Mucosa of gallbladder (tissue), 1 donor: ENCODE measurements at places on chromosomes 2 and 18.

DNA sequence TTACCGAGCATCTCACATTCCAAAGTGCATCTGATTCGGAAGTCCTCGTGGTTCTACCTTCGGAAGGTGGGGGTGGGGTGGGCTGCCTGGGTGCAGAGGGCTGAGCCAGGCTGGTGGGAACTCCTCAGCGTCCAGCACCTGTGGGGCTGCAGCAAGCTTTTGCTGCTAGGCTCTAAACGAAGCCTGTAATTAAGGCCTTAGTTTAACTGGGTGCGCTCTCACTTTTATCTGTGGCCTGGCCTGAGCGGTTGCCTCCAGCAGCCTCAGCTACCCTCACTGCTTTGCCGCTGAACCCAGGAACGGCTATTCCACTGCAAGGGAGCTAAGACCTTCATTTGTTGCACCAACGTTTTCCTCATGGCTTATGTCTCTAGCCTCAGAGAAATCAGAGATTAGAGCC, 48.4 kb downstream of the TMEM17 start:
- no peak for DNase-seq

DNA sequence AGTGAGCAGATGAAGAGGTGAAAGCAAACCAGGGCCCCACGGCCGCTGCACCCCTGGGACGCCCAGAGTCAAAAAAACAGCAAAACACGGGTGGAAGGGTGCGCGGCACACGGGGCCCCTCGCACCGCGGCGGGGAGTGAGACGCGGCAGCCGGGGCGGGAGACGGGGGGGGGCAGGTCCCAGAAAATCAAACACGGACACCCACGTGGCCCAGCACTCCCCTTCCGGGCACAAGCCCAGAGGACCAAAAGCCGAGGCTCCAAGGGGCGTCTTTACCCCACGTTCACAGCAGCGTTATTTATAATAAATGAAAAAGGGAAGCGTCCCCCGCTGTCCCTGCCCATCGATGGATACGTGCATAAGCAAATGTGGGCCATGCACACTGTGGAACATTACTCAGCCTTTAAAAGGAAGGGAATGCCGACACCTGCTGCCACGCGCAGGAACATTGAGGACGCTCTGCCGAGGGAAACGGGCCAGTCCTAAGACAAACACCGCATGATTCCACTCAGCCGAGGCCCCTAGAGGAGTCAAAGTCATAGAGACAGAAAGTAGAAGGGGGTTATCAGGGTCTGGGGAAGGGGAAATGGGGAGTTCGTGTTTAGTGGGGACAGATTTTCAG, 677 bp upstream of the COPS9 start:
- DNase-seq, result no peak

DNA sequence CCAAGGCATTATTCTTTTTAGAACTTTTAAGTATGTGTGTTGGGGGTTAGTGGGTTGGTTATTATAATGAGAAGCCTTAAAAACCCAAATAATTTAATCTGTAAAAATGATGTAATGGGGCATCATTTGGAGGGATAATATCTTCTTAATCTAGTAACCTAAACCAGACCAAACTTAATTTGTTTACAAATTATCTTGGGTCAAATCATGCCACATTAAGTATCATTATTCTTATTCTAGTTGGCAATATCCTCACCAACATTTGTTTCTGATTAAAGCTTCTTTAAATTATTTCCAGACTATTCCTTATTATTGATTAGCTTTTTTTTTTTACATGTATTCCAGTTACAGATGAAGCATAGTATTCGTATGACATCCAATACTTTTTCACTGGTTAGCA, 85.5 kb upstream of the VWC2L start:
- no peak for DNase-seq

GRCh38 chr2:175233135-175233719, 51.7 kb upstream of the ATP5MC3 start:
- no peak for DNase-seq

GRCh38 chr2:51013079-51013932, 18.6 kb downstream of the NRXN1 start:
- no peak for DNase-seq

DNA sequence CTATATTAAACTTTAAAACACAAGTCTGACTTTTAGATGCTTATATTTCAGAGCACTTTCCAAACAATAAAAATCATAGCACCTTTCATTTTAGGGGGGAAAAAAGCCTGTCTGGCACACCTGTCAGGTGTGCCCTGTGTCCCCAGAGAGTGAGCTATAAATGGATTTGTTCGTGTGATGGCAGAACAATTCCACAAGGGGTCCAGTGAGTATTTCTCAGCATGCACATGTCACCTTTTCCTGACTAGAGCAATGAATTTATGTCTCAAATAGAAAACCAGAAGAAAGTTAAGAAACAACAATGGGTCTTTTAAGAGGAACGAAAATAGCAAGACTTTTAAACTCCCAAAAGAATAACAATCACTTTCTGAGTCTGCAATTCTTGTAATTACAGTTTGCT, 55.9 kb downstream of the ACVR1C start:
- no peak for DNase-seq

- no peak for DNase-seq
These were observed 447.3 kb downstream of the KCNJ3 start for GRCh38 chr2:155145758-155146229.

GRCh38 chr2:127208313-127208712, 11.8 kb downstream of the CYP27C1 start:
- no peak for DNase-seq

DNA sequence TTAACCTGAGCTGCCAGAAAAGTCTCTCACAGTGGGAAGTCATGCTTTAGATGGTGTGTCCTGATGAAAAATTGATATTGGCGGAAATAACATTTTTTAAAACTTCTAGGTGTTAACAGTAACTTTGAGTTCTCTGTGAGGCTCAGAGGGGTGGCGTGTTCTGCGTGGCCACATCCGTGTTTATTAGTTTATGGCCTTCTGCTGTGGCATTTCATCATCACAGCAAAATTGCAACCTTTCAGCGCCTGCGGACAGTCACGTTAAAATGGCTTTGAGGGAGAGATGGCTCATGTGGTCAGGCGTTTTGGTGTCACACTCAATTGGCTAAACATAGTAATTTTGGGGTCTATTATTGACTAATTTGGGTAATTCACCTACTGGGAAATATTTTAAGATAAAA, 42.4 kb downstream of the KLHL29 start:
- DNase-seq, result no peak

- DNase-seq, result peak; percentile 56
These were observed 93.8 kb upstream of the SLC8A1 start for GRCh38 chr2:40545645-40546044.

DNA sequence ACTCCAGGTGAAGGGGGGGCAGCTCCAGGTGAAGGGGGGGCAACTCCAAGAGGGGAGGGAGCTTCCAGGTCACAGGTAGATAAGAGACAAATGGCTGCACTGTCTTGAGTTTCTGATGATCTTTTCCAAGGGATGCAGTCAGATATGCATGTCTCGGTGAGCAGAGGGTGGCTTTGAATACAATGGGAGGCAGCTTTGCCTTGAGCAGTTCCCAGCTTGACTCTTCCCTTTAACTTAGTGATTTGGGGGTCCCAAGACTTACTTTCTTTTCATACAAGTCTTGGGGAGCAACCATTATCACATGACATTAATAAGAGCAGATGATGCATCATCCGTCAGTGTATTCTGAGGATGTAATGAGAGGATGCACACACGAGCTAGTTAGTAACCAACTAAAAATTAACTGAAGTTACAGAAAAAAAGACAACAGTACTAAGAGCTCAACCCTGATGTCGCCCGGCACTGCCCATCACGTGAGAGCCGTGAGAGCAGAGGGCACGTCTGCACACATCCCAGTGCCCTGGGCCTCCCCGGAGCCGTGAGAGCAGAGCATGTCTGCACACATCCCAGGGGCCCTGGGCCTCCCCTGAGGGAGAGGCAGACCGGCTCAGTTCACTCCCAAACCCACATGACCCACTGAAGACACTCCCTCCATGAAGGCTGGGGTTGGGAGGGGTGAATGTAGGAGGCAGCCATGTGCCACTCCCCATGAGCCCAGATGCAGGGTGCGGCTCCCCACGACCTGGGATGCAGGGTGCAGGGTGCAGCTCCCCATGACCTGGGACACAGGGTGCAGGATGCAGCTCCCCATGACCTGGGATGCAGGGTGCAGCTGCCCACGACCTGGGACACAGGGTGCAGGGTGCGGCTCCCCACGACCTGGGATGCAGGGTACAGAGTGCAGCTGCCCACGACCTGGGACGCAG, 39.4 kb downstream of the PXDN start:
- no peak for DNase-seq

DNA sequence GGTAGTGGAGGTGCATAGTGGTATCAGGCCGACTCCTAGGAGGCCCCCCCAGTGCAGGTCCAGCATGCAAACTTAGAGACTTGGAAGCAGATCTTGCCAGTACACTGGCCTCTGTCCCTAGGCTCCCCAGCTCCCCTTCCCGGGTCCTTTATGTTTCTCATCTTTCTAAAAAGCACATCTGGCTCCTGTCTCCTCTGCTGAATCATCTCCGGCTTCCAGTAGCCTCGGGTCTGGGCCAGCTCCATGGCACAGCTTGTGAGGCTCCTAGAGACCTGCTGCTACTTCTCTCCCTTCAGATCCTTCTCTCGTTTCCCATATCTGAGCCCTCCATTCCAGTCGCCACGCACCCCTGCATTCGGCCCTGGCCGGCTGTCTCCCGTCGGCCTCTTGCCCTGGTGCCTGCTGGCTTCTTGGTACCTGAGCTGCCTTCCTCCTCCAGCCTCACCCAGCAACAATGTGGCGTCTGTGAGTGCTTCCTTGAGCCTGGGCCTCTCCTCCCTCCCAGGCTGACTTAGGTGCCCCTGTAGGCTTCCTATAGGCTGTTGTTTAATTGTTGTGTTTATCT, 6.6 kb downstream of the TRAF3IP1 start:
- DNase-seq, result no peak
